ENCODE measurements at places on chromosomes 6 and 20.

GRCh38 chr20:8291200-8291599 lies 159.1 kb downstream of the PLCB1 start:
- no peak for DNase-seq

DNA sequence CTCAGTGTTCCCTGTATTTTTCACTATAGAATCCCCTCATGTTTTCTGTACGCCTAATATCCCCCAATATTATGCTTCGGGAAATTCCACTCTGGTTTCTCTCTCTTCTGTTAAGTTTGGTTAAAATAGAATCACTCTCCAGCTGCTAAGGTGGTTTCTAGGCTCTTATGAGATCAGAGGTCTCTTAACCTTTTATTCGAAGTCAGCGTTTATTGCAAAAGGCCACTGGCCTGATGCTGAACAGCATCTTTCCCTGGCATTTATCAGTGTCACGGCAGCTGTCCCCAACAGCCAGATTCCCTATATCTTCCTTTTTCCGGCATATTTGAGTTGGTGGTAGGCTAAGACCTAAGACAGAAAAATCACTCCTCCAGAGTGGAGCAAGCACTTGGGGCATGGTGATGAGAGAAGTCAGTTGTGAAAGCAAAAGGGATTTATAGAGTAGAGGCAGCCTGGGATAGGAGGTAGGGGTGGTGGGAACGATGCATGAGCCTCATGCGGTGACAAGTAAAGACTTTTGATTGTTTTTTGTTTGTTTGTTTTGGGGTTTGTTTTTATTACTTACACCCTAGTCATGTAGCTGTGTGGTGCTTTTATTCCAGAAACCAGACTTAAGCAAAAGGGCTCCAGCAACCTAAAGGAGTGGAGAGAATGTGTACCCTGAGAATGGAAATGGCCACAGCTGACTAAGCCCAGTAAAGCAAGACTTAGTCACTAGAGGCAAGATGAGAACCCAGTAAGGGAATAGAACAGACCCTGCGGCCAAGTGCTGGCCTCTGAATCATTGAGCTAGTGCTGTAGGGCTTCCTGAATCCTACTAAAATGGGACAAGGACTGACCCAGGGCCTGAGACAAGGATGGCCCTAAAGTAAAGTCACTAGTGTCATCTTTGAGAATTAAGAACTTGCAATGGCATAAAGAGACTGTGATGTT lies 233.0 kb upstream of the PRND start:
- no peak for DNase-seq

DNA sequence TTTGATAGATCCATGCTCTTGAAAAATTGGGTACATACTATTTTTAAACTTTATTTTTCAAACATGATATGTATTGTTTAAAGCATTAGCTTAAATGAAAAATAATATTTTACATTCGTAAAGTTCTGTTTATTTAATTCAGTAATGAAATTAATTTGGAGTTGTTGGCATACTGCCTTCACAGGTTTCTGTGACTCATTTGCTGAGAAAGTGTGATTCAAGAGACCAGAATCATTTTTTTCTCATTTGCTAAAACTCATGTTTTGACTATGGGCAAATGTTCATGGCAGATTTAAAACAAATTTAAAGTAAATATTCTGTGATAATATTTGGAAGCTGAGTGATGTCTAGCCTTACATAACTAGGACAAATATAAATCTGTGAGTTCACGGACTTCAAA lies 230.4 kb downstream of the BCKDHB start:
- DNase-seq, result no peak

DNA sequence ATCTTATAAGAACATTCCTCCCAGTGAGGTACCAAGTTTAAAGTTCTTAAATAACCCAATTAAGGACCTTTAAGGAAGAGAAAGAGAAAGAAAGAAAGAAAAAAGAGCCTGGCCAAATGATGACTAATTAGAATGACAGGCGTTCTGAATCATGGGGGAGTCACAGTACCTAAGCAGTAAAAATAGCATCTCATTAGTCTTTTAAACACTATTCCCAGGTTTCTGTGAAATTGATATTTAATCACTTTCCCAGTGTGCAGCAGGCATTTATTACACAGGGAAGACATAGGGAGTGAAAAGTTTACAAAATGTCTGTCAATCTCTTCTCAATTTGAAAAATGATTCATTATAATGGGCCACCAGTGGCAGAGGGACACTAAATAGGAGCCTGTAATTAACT lies 251.4 kb upstream of the MANEA start:
- no peak for DNase-seq

DNA sequence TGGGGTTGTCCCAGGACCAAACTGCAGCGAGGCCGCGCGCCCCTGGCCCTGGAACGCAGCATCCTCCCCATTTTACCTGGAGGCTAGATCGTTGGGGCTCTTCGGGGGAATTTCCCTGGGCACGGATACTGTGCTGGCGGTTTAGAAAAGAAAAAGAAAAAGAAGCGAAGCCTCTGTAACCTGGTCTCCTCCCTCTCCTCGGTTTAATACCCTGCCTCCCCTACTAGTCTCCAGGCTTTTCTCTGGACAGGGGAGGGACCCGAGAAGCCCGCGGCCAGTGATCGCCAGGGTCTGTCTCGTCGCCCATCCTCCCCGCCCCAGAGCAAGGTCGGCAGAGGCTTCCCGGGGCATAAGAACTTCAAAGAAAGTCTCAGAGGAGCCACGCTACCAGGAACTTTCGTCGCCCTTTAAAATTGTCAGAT lies 6.1 kb upstream of the LAMP5 start:
- DNase-seq, result no peak

- no peak for DNase-seq
Measured at GRCh38 chr20:3046677-3047462, 1.0 kb downstream of the MRPS26 start.

DNA sequence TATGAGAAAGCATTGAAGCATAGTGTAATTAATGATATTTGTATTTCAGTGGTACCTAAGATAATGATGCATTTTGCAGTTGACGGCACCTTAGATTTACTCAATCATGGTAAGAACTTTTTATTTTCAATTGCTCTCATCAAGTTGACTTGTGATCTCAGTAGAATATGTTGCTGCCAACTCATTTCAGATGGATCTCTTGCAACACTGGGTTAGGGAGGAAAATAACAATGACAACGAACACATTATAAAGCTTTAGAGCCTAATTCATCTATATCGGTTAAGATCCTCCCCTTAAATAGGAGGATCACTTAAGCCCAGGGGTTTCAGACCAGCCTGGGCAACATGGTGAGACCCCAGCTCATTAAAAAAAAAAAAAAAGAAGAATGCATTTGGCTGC lies 18.0 kb upstream of the TBC1D22B start:
- no peak for DNase-seq
